ENCODE measurements at places on chromosomes 1 and 21.
A peak's percentile ranks its signal among the peaks of the same experiment; 100 is the strongest.

- DNase-seq: no peak
Observed at GRCh38 chr21:17231771-17232170, 281.1 kb upstream of the CXADR start.

GRCh38 chr1:241990040-241990439 lies 8.9 kb downstream of the MAP1LC3C start:
- peak; percentile 30 for DNase-seq

DNA sequence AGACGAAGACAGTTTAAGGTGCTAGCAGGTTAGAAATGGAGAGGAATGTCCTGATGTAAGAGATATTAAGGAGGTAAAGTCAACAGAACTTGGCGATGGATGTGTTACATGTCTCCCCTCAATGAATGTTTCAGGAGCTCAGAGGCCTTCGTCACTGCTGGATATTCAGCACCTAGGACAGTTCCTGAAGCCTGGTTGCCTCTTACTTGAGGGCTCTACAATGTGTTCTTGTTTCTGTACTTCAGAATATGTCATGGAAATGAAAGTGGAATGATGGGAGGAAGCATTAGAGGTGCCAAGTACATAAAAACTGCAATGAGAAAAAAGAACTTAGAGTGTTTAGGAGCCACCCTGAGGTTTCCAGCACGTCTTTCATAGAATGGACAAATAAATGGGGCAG lies 17.7 kb downstream of the TNR start:
- DNase-seq: peak; percentile 40

- DNase-seq: peak; percentile 11
Observed at GRCh38 chr1:186722711-186723309, 42.6 kb upstream of the PTGS2 start.

GRCh38 chr1:25594971-25595370 lies 21.6 kb upstream of the MAN1C1 start:
- no peak for DNase-seq

DNA sequence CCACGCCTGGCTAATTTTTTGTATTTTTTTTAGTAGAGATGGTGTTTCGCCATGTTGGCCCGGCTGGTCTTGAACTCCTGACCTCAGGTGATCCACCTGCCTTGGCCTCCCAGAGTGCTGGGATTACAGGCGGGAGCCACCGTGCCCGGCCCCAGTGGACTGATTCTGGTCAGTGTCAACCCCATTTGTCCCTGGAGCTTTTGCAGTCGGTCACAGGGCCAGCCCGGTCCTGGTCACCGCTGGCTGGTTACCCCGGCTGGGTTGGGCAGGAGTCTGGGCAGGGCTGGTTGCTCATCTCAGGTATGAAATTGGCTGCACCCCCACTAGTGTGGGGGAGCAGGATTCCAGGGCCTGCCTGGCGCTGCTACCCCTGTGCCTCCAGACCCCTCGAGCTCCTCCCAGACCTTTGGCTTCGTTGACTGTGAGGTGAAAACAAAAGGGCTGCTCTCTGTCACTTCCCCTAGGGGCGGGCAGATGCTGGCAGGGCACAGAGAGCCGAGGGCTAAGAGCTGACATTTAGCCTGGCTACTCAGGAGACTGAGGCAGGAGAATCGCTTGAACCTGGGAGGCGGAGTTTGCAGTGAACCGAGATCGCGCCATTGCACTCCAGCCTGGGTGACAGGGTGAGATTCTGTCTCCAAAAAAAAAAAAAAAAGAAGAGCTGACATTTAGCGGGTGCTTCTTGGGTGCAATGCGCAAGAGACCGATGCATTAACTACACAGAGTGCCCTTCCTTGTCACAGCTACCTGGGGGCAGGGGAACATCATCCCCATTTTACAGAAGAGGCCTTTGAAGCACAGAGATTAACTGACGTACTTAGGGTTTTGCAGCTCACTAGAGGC lies 10.6 kb downstream of the TNFRSF1B start:
- no peak for DNase-seq

DNA sequence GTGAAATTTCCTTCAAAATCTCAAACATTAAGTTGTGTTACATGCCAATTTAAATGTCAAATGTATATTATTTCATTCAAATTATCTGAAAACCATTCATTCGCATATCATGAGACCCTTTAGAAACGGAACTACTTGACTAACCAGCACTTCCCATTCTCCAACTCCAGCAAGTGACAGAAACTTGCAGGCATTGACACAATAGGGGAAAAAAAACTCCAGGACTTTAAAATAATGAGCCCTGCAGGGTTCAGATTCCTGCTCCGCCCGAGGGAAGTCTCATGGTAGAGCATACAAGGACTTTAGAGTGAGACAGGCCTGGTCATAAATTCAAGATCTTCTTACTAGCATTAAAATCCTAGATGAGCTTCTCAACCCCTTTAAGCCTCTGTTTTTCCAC lies 138.9 kb downstream of the NR5A2 start:
- no peak for DNase-seq

DNA sequence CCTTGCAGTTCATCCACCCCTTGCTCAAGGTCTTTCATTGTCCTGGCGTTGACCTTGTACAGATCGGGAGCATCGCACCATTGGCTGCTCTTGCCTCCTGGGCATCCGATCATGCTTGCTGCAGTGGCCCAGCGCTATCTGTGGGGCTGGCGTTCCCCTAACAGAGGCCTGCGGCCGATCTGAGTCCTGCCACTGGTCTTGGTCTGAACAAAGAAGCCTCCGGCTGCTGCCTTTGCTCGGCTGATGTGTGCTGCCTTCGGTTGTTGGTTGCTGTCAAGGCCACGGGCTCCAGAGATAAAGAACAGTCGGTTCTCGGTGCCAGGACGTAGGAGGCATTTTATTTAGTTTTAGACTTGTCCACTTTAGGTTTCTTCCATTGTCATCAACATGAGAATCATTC lies 39.0 kb downstream of the PCNT start:
- DNase-seq: no peak

DNA sequence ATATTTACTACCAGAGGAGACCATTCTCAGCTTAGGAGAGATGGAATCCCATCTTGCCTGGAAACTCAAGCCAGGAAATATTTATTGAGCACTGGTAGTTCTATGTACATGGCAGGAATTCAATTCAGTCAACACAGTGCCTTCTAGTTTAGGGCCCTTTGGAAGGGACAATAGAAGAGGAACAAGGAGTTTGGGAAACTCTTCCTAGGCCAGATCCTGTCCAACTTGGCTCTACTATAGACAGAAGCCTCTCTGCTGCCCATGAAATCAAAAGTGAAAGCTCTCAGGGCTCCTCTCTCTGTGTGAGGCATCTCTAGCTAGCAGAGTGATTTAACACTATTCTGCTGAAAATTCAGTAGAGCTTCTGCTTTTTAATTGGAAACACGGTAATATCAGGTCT lies 244.6 kb upstream of the MAP1LC3C start:
- DNase-seq: no peak

DNA sequence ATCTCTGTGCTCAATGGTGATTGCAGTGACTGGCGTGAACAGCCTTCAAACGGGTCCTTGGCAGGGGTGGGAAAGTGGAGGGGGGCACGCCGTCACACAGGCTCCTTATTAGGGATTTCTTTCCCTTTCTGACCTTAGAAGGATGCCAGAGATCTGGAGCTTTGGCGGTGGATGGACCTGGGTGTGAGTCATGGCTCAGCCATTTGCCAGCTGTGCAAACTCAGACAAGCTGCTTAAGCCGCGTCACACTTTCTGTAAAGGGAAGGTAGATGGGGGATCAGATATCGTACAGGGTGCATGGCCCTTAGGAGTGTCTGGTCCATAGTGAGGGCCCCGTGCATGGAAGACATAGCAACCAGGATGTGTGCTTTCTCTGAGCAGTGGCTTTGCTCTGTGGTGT lies 48.3 kb upstream of the C1orf174 start:
- DNase-seq: no peak

- DNase-seq: no peak
Observed at GRCh38 chr1:14552246-14552965, 46.1 kb upstream of the KAZN start.

DNA sequence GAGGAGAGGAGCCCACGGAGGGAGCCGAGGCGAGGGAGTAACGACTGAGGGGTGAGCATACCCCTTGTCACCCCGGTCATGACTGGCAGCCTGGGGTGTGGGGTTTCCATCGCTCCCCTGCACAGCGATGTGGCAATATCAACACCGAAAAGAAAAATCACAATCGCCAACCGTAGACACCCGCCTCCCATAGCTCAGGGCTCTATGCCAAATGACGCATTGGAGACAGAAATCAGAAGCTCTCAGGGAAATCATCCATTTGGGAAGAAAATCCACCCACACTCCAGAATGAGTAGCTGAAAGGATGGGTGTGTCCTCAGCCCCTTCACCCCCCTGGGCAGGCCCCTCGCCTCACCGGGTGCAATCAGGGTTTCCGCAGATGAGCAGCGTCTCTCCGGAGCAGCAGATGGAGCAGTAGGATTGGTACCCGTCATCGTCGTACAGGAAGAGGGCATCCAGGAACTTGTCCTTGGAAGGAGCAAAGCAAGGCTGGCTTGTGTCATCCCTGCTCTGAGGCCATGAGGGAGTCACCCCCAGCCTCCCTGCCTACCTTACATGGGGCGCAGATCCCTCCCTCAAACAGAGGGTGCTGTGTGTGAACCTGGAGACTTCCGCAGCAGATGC lies 2.5 kb downstream of the DNMT3L start:
- DNase-seq: no peak

DNA sequence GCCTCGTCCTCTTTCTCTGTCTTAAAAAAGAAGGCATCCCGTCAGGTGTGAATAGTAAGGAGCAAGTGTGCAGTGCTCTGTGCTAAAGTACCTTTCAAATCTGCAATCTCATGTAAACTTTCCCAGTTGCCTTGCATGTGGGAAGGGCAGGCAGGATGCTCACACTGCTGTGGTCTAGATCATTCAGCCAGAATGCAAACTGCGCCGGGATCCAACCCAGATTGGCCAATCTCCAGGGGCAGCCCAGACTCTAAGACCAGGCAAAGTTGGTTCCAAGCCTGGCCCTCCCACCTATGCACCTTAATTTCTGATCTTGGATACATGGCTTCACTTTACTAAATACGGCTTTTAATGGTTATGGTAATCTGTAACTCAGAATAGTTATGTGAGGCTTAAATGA lies 3.2 kb upstream of the MAP1LC3C start:
- no peak for DNase-seq

GRCh38 chr1:183807549-183808168 lies 2.7 kb downstream of the RGL1 start:
- no peak for DNase-seq

DNA sequence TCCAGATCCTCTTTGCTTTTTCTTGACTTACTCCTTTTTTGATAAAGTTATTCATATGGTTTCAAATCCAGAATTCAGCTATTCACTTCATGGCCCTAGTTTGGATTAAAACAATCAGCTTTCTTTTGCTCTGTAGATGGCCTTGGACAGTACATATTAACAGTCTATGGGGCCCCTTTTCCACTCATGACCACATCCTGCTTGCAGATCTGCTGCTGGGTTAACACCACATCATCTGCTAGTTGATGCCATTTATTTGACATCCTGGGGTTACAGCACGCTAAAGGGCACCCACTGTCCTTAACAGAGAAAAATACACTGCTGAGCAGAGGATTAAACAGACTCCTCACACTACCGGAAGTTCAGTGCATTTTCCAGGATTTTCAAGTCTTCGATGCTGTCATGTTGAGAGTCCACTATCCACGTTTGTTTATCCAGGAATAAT lies 941 bp upstream of the IFI16 start:
- DNase-seq: peak; percentile 42

DNA sequence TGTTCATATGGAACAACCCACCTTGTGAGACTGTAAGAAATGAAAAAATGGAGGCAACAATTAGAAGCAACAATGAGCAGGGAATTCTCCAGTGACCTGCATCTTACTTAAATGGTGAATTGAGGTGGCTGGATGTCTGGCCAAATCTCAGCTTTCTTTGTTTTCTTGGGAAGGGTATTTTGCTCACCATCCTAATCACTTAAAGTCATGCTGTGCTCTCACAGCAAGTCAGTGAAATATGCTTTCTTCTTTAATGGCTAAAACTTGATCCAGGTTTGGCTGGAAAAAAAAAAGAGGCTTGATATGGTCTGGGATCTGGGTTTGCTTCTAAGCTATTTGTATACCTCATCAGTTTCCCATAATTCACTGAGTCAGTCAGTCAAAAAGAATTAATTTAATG lies 124.8 kb downstream of the ESRRG start:
- no peak for DNase-seq

DNA sequence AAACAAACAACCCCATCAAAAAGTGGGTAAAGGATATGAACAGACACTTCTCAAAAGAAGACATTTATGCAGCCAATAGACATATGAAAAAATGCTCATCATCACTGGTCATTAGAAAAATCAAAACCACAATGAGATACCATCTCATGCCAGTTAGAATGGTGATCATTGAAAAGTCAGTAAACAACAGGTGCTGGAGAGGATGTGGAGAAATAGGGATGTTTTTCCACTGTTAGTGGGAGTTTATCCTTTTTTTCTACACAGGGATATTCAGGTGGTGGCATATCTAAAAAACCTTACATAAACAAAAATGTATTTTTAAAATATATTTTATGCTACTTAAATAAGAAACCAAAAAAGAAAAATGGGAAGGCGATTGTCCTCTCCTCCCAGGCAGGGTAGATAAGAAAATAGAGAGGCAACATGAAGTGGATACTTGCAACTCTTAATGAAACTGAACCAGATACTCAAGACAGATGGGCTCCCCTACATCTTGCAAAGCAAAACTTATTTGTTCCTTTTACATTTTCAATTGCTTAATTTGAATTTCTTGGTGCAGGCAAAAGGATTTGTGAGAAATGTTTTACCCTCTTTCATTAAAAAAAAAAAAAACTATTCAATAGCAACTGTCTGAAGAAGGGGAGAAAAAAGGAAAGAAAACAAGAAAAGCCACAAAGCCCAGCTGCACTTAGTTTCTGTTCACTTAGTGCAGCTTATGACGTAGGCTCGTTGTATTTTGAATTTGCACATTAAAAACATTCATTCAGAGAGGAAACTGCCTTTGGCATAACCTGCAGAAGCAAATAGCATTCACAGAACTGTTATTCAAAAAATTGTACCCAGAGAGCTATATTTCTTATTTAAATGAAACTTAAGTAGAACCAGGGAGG lies 36.9 kb upstream of the RGS1 start:
- no peak for DNase-seq

GRCh38 chr21:42002421-42002958 lies 7.7 kb downstream of the ZBTB21 start:
- no peak for DNase-seq

DNA sequence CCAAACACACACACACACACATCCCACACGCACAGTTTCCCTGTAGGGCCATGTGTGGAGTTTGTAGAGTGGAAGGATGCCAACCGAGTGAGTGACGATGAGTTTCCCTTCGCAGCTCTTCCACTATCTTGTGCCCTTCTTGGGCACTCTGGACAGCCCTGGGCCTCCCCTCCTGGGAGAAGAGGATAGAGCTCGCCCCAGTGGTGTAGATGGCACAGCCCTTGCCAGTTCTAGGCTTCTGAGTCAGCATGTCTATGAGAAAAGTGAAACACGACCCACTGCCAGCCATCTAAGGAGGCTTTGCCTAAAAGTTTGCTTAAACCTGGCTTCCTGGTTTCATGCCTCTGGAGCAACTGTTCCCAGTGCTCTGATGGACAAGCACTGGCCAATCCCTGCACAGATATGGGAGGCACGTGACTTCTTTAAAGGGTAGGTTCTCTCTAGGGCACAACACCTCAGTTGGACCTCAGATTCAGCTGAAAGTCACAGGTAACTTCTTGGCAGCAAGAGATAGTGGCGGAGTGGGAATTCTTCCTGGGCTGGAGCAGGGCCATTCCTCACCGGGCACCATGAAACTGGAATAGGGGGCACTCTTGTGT lies 195.9 kb upstream of the GALNT2 start:
- DNase-seq: no peak
